Gastrocnemius medialis (tissue), 4 donors: ENCODE measurements at places on chromosomes 5 and 9.

- no peak for DNase-seq
Observed at GRCh38 chr5:98957307-98957706, 28.5 kb upstream of the CHD1 start.

DNA sequence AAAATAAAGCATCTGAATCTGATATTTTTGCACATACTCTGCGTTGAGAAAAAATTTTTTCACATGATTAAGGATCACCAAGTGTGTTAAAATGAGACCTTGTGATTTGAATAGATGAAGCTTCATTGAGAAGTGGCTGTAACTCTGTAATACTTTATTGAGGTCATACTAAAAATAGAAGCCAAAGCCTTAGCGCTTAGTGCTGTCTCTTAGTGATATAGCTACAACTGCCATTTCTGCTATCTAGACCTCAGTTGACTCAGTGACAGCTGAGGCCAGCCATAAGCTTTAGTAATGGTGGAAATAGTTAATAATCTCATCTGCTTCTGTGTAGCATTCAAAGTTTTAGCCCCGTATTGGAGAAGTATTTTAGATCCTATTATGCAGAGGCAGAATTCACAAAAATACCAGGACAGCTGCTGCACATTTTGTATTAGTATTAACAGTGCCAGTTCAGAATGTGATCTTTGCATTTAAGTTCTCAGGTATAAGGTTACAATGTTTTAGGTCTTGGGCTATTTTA is 107.4 kb upstream of the SGCD start:
- no peak for DNase-seq

- DNase-seq = no peak
Observed at GRCh38 chr5:89069591-89069990, 186.6 kb upstream of the MEF2C start.

- no peak for DNase-seq
Observed at GRCh38 chr5:143543358-143544255, 140.1 kb upstream of the NR3C1 start.

DNA sequence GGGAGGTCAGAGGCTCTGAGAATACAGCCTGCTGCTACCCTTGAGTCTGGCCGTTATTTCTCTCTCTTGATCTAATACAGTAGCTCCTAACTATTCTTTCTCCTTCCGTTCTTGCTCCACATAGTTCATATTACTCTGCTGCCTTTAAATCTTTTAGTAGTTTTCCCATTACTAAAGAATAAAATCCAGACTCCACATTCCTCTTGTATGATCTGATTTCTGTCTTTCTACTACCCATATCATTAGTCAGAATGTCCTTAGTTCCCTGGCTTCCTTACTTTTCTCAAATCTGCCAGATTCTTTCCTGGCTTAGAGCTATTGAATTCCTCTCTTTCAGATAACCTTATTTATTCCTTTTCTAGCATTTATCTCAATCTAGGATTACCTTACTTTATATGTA is 40.0 kb downstream of the MARCHF6 start:
- DNase-seq = no peak

GRCh38 chr5:38672059-38672788 is 115.8 kb upstream of the LIFR start:
- DNase-seq = no peak

DNA sequence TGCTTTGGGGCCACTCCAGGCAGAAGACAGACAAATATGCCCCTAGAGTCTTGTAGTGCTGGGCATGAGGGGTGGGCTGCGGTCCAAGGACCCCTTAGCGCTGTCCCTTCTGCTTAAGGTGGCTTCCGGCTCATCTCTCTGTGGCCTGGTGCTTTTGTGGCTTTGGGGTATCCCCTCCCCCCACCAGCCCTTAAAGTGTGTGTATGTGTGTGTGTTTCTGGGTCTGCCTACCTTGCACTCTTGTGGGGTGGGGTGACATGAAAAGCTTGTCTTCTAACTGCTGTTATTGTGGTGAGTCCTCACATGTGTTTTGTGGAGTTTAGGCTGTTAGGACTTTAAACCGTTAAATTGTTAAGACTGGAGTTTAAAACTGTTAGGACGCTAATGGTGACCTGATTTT is 23.6 kb downstream of the MARCHF6 start:
- no peak for DNase-seq

DNA sequence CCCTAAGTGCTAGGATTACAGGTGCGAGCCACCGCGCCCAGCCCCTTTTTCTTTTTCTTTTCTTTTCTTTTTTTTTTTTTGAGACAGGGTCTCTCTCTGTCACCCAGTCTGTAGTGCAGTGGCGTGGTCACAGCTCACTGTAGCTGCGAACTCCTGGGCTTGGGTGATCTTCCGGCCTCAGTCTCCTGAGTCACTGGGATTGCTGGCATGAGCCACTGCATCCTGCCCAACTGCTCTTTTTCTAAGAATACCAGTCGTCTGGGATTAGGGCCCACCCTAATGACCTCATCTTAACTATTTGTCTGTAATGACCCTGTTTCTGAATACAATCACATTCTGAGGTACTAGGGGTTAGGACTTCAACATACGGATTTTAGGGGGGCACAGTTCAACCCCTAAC is 34.1 kb upstream of the NANS start:
- no peak for DNase-seq

DNA sequence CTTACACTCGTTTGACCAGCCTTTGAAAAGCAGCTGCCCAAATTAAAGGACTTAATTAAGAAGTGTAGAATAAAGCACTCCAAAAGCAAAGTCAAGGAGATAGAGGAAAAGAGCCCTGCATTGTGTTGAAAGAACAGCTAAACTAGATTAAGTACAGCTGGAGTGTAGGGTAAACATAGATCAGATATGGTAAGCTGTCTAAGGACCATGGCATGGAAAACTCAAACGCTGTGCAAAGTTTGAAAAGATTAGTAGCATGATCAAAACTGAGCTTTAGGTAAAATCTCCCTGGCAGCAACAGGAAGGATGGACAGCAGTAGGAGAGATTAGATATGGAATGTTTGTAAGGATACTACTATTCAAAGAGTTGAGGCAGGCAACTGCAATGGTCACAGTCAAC is 55.4 kb downstream of the BNC2 start:
- DNase-seq = no peak

DNA sequence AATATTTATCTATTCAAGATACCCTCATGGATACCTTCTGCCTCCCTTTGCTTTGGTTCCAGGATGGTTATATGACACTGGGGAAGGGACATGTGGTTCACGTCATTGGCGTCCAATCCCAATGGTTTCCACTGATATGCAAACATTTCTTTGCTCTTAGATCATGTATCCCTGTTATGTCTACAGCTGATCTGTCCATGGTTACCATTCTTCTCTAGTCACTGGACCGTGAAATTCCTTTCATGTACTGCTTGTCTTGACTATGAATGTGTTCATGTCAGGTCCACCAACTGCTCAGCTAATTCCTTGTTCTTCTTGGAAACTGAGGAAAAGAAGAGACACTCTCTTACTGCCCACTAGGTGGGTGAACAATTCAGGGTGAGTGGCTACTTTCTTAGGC is 391.1 kb upstream of the ZNF608 start:
- no peak for DNase-seq

DNA sequence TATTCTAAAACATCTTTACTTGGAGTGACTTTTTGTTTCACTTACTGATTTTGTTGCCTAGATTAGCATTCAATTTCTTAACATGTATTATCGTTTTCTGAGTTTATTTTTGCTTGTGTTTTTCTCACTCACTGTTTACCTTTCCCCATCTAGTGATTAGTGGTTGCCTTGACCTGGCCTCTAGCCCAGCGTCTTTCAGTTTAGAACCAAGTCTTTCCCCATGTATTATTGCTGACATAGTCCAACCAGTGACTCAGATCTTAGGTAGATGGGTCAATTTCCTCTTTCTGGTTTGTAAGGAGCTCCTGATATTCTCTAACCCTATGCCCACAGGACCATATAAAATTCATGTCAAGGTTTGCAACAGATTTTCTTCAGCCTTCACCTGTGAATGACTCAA is 135.5 kb downstream of the PRR16 start:
- no peak for DNase-seq

DNA sequence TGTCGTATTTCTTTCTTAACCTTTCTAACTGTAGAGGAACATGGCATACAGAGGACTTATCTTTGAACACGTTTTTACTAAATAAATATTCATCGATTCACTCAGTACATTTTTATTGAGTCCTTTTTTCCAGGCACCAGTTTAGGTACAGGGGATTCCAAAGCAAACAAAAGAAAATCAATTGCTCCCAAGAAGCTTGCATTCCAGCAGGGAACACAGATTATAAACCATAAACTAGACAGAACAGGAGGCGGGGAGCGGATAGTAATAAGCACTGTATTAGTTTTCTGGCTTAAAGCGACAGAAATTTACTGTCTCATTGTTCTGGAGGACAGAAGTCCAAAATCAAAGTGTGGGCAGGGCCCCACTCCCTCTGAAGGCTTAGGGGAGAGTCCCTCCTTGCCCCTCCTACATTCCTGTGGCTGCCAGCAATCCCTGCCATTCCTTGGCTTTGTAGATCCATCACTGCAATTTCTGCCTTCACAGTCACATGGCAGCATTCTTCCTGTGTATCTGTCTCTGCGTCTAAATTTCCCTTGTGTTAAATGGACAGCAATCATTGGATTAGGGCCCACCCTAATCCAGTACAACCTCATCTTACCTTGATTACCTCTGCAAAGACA is 115.5 kb downstream of the COL23A1 start:
- DNase-seq = no peak

DNA sequence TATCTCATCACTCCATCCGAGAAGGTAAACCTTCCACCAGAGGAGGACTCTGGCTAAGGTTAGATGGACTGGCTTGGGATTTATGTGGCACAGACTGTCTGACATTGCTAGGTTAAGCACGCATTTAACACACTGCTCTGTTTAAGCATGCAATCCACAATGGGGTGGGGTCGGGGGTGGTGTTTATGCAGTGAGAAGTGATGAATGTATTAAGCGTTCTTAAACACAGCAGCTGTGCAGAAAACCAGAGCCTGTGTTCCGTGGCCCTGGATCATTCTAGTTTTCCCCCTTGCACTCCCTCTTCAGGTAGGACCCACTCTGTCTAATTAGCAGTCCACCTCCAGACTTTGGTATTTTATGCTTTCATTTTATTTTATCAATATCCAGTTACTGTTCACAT is 46.4 kb downstream of the STXBP1 start:
- no peak for DNase-seq

- DNase-seq = no peak
Observed at GRCh38 chr5:75319638-75320037, 17.4 kb upstream of the HMGCR start.
